Uterus (tissue), 4 donors: ENCODE measurements at places on chromosomes 1 and 21. TPM values are rescaled to one million over a fixed set of nuclear protein-coding genes. Genes with fewer than 3 reads are reported as not detected.

VTCN1 gene
- total RNA-seq = 0.64 TPM

GRCh38 chr1:17055801-17056200 is 2.0 kb upstream of the SDHB start:
- DNase-seq = no peak

- no peak for DNase-seq
Measured at GRCh38 chr21:32802954-32803353, 31.4 kb upstream of the PAXBP1 start.

DNA sequence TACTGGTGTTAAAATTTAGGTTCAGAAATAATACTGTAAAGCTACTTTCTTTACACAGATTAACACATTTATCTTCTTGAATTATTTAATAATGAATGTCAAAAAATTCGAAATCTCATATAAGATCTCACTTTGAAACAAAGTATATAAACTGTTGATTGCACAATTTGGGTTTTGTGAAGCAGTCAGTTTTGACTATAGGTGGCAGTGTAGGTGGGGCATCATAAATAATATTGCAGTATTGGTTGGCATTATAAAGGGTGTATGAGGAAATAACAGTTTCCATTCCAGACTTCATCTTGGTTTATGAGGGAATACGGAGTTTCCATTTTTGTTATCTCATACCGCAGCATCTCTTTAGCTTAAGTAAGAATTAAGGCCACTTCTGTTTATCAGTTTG is 49.9 kb downstream of the SUCO start:
- DNase-seq = no peak

DNA sequence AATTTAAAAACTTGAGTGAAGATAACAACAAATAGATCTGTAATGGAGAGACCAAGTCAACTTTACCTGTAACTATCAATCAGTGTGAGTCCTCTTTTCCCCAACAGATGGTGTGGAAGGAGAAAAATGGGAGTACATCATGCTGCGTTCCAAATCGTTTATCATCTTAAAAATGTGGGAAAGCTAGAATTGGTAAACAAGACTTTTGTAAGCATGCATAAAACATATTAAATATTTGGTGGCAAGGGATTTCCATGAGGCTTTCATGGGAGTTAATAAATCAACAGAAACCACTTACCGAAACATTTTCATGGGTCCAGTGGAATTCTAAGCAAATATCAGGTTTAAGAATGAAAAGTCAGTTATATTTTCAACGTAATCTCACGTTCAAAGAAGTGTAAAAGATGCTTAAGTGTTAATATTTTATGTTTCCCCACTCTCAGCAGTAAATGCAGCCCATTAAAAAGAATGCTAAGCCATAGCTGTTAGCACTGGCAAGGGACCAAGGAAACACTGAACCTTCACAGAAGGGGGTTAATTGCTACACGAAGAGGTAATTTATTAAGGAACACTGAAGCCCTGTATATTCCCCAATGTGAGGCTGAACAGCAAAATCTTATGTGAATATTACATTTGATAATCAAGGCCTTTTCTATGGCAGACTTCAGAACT is 117.0 kb downstream of the ZC3H11B start:
- no peak for DNase-seq

GRCh38 chr1:6889875-6890480 is 104.7 kb downstream of the CAMTA1 start:
- peak; percentile 27 for DNase-seq

DNA sequence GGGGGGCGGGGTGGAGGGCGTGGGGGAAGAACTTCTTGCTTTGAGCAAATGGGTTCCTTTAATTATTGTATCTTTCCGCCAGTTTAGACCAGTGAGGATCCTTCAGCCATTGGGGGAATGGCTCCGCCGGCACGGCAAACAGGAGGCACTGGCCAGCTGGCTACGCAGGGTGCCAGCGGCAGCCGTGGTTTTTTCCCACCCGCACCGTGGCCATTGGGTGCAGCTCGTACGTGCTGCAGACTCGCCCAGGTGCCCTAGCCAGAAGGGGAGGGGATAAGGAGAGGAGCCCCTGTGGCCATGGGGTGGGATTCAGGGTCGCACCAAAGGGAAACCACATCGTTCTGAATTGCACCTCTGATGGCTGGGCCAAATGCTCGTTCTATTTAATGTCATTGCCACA is 65.6 kb downstream of the RGSL1 start:
- no peak for DNase-seq
